Activated naive CD4-positive, alpha-beta T cell treated with Interleukin-2 at 50 U/mL for 16 hours (primary cell): ENCODE measurements at places on chromosomes 3 and 15.

DNA sequence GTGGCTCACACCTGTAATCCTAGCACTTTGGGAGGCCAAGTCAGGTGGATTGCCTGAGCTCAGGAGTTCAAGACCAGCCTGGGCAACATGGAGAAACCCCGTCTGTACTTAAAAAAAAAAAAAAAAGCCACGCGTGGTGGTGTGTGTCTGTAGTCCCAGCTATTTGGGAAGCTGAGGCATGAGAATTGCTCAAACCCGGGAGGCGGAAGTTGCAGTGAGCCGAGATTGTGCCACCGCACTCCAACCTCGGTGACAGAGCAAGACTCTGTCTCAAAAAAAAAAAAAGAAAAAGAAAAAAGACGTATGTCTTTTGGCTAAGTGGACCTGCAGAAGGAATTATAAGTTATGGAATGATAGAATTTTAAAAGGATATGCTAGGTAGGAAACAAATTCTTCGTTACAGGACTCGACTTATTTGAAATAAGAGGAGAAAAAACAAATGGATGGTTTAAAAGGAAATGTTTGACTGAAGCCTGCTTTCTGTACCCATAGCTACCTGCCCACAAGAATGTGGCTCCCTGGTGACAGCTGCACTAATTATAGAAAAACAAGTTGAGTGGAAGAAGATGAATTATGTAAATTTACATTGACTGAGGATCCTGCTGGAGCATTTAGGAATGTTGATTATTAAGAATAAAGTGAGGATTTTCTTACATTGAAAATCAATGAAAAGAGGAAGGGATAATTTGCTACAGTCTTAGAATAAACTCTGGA lies 36.0 kb upstream of the SKIL start:
- no peak for DNase-seq

GRCh38 chr3:59313365-59313764 lies 263.5 kb upstream of the CFAP20DC start:
- DNase-seq, result peak; percentile 44

DNA sequence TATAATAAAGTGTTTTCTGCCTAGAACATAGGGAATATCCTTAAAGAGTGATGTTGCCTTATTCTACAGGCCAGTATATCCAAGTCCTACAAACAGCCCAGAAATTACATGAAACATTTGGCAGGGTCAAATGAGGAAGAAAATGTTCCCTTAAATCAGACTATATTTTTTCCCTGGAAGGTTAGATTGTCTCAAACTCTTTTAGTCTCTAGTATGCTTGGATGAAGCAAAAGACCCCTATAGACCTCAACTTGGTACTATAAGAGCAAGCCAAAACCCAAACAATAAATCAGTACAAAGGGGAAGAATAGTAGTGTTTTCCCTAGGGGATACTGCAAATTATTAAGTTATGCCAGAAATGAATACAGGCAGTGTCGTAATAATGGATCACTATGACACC lies 310.2 kb downstream of the SLC9A9 start:
- DNase-seq, result no peak

DNA sequence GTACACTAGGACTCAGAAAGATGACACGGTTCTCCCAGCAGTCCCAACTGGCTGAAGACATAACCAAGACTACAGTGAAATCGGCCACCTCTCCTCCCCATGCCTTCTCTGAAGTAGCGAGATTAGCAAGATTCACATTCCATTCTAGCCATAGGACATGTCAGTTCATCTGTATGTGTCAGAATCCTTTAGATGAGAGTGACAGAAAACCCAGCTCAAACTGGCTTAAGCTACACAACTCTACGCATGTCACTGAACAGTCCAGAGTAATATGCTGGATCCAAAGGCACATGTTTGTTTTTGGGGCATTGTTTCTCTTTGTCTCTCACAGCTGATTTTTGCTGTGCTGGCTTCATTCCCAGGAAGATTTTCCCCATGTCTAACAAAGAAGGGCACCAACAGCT lies 75.8 kb downstream of the RARB start:
- DNase-seq, result no peak

DNA sequence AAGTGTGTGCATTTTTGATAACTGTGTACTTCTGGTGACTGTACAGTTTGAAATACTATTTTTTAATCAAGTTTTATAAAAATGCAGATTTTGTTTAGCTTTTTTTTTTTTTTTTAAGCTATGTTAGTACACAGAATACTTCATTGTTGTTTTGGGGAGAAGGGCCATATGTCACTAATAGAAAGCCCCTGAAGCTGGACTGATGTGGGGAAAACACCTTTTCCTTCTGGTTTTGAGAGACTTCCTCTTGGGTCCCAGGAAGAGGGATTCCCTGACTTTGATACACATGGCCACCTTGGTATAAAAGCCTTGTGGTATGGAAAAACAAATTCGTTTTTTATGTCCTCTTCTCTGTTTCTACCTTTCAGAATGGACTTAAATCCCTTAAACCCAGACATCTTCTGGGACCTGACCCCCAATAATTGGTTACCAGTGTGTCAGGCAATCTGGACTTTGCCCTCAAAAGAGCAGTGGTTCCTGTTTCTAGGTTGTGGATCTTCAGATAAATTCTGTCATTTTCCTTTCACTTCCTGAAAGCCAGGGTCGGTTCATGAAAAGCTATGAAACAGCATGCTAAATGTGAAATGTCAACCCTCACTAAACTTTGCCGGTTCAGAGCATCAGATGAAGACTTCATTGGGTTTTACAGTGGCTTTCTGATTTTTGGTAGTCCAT lies 31.1 kb upstream of the BLOC1S6 start:
- DNase-seq, result no peak

DNA sequence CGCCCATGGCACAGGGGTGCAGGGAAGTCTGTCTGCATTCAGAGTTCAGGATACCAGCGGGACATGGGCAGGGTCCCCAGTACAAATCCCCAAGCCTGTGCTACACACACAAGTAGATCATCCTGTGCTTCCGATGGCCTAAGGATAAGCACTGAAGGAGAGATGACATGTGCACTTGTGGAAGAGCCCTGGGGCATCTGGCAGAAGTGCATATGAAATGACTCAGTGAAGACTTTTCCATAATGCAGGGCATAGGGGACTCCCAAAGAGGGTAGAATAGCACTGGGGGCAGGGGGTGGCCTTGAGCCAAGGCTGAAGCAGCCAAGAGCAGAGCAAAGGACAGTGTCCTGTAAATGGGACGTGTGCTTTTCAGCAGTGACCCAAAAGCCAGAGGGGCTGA lies 22.9 kb downstream of the ADAMTS17 start:
- no peak for DNase-seq

DNA sequence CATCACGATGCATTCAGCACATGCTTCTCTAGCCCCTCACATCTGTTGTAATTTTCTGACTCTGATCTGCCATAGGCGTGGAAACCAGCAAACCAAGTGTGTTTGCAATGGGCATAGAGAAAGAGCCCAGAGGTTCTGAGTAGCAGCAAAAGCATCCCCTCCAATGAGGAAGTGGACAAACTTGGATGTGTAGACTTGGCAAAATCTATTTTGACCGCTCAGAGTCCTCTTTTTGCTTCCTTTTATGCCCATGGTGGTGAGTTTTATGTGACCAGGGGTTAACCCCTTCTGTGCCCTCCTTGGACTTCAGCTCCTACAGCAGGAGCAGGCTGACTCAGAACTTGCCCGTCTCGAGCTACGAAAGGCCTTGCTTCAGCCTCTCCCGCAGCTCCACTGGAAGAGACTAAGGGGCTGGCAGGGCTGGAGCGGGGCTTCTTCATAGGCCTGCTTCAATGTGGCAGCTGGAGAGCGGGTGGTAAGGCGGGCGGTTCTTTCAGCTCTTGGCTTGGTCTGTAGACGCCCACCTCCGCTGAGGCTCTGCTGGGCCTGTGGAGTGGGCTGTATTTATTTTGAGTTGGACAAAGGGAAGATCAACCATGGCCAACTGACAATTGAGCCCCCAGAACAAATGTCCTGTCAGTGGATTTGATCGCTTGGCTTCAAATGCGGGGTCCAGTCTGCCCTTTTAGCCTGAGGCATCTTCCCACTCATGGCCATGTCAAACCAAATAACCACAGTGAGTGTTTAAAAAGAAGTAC lies 6.5 kb upstream of the ETV5 start:
- no peak for DNase-seq

GRCh38 chr15:91186904-91187656 lies 87.0 kb downstream of the SV2B start:
- DNase-seq, result no peak

DNA sequence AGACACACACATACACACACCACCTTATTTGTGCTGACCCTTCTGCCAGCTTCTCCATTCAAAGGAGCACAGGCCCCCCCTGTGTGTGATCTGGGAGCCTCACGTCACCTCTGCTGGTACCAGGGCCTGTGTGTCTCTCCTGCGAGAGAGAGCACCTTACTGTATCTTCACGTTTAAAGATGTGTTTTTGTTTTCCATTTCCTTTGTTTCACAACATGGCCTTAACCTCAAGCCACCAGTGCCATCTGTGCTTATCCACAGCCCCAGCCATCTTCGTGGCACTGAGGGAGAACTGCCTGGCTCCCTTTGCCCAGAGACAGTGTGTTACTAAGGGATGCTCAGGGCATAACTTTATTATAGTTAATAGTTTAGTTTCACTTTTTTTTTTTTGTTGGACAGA lies 52.3 kb downstream of the ABHD2 start:
- DNase-seq, result no peak

DNA sequence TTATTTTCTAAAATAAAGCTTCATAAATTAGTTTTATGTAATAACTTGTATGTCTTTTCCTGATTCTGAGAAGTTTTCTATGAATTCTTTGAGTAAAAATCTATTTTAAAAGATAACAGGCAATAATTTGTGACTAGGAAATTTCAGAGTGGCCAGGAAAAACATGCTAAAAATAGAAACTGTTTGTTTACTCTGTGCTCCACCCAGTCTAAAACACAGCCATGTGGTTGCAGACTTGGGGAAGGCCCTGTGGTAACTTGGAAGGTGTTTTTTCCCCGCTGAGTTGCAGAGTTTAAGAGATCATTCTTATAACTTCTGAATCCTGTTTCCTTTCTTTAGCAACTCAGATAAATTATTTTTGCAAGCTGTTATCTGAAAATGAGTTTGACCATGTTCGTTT lies 21.9 kb downstream of the PLCL2 start:
- no peak for DNase-seq

- no peak for DNase-seq
Measured at GRCh38 chr3:185786956-185787877, 37.6 kb downstream of the IGF2BP2 start.

DNA sequence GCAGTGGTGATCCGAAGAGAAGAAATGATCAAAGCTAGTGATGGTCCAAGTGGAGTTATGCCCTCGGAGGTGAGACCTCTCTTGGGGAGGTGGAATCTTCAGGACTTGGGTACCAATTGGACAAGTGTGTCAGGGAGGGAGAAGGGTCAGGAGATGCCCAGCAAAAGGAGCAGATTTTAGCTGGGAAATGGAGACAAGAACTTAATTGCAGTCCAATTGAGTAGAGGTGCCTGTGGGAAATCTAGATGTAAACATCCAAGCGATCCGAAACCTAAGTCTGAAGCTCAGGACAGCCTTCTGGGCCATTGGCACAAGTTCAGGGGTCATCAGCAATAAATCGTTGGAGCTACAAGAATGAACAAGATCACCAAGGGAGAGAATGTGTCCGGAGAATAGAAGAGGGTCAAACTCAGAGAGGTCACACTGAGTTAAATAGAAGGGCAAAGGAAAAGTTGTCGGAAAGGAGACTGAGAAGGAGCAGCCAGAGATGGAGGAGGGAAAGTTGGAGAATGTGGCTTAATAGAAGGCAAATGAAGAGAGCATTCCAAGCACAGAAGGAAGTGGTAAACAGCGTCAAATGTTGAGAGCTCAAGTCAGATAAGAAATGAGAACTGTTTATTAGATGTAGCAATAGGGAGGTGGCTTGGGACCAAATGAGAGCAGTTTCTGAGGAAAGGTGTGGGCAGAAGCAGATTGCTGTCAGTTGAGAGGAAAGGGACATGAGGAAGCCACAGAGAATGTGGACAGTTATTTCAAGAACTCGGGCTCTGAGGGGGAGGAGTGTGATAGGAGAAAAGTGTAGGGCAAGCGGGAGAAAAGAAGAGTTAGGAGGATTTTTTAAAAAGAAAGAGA lies 64.2 kb upstream of the FNDC3B start:
- no peak for DNase-seq

- DNase-seq, result no peak
Measured at GRCh38 chr15:78018946-78019644, 58.4 kb downstream of the TBC1D2B start.

- DNase-seq, result no peak
Measured at GRCh38 chr15:72092006-72092405, 25.9 kb downstream of the MYO9A start.

GRCh38 chr3:159910991-159911663 lies 77.5 kb upstream of the IL12A start:
- DNase-seq, result no peak

GRCh38 chr3:189820365-189820720 lies 189.2 kb downstream of the TP63 start:
- DNase-seq, result no peak

DNA sequence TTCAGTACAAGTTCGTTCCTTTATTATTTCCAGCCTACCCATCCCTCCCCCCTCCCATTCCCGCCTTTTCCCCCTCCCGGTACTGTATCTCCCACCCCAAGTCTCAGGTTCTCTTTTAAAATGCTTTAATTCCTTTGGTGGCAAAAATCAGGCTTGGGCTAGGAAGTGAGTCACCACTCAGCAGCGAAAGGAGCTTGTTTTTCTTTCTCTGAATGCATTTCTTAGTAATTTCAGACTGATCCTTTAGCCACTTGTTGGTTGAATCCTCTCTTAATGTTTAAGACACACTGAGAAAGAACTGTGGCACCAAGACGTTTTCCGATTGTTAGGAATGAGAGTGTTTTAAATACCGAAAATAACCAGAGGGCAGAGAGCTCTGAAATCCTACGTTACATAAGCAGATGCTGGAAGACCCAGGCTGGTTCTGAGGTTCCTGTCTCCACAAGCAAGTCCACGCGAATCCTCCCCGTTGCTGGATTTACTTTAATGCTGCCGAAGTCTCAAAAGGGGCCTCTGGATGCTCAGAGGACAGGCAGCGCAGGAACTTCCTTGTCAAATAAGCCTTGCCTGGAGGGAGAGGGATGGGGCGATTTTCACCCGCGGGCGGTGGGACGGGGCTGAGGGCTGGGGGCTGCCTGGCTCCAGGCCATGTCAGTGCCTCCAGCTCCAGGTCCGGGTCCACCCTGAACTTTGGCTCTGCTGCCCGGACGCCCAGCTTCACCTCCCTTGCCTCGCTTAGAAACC lies 854 bp upstream of the COL8A1 start:
- DNase-seq, result no peak

DNA sequence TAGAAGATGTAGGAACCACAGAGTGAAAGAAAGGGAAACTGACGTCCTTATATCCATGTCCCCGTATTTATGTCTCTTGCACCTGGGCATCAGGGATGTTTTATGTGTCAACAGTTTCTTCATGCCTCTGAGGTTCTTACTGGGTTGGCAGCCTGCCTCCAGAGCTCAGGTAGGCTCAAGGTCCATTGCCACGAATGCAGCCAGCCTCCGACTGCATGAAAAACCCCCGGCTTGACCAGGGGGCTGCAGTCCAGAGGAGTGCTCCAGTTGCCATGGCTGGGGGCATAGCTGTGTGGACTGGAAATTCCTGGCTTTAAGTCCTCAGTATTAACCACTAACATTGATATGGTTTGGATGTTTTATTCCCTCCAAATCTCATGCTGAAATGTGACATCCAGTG lies 2.8 kb upstream of the CSPG5 start:
- no peak for DNase-seq

GRCh38 chr3:159030886-159031679 lies 229.2 kb downstream of the MFSD1 start:
- no peak for DNase-seq

- no peak for DNase-seq
Measured at GRCh38 chr3:125151916-125152315, 60.6 kb downstream of the SLC12A8 start.
